ENCODE measurements at places on chromosomes 6 and 20.
A peak's percentile ranks its signal among the peaks of the same experiment; 100 is the strongest.

- DNase-seq = no peak
Observed at GRCh38 chr20:53038299-53038698, 66.1 kb downstream of the TSHZ2 start.

DNA sequence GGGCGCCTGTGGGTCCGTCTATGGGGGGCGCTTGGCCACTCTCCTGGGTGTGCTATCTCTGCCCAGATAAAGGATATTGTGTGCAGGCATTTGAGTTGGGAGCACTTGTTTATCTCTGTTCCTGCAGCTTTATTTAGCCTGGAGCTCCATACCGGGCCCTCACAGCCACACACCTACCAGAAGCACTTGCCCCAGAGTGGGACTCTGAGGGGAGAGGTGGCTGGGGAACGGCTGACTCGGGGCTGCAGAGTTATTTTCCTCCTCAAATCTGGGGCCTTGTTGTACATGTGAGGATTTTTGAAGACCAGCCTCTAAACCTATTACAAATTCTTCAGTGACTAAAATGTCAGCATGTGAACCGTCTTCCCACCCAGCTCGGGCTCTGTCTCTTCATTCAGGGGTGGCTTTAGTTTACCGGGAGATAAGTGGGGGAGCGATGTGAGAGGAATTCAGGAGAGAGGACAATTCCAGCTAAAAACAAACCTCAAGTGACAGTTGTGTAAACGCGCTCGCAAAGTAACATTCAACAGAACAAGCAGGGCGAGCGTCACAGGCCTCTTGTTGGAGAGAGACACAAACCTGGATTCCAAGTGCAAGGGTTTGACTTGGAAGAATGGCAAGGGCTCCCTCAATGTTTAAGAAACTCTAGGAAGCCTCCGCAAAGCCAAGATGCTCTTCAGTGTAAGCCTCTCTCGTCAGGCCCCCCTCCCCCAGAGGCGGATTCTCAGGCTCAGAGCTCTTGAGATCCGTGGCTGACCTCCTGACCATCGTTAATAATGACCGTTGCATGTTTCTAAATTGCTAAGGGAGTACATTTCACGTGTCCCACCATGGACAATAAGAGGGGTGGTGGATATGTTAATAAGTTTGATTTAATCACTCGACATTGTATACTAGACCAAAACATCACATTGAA lies 548.9 kb downstream of the QKI start:
- DNase-seq = no peak

GRCh38 chr20:54167909-54168872 lies 5.6 kb downstream of the CYP24A1 start:
- no peak for DNase-seq

DNA sequence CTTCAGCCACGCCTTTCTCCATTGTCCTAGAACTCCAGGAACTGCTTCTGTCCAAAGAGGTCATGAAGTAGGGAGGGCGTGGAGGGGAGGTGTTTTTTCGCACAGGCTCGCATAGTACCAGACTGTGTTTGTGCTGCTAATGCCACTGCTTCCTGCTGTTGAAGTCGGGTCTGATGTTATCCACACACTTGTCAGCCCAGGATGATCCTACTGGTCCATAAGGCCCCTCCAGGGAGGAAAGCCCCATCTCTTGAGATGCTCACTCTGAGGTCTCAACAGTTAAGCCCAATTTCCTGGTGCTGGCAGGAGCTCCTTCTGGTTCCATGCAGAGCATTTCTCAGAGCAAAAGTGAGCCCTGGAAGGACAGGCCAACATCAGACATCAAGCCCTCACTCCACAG lies 65.6 kb downstream of the C6orf118 start:
- DNase-seq = no peak

- DNase-seq = no peak
Observed at GRCh38 chr6:35919085-35919826, 1.6 kb downstream of the SRPK1 start.

DNA sequence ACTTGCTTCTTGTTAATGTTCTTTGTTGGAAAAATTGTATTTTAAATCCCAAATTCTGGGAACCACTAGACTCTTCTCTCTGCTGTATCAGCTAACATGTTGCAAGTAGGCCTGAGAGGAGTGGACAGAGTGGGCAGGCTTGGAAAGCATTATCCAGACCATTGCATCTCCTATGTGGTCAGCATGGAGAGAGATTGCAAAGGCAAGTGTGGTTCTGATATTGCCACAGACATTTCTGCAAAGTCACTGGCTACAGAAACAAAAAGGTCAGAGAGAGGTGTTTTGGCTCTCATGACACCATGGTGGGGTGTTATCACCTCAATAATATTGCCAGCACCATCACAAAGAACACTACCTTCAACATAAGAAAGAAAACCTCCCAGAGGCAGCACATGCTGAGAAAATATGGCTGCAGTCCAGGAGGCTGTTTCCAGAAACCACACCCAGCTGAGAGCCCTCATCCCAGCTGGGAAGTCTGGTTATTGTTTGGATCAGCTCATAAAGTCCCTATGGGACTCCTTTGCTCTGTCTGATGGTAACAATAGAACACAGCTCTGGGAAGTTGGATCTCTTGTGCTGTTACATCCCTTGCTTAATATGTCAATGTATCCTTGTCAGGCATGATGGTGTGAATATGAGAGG lies 78.2 kb upstream of the TBX18 start:
- DNase-seq = no peak

GRCh38 chr6:105424175-105424783 lies 21.4 kb upstream of the PREP start:
- DNase-seq = peak; percentile 49

DNA sequence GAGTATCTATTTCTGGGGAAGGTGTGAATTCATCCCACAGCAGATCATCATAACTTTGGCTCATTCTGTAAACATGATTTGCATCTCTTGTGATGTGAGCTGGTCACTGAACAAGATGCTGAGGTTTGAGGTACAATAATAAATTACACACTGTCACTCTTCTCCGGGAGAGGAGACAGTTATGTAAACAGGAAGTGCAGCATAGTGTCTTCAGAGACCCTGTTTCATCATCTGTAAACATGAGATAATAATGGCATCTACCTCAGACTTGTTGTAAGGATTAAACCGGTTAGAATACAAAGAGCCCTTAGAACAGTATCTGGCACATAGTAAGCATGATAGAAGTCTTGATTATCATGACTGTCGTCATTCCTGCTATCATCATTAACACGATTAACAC lies 125.2 kb downstream of the TBC1D7 start:
- DNase-seq = no peak

DNA sequence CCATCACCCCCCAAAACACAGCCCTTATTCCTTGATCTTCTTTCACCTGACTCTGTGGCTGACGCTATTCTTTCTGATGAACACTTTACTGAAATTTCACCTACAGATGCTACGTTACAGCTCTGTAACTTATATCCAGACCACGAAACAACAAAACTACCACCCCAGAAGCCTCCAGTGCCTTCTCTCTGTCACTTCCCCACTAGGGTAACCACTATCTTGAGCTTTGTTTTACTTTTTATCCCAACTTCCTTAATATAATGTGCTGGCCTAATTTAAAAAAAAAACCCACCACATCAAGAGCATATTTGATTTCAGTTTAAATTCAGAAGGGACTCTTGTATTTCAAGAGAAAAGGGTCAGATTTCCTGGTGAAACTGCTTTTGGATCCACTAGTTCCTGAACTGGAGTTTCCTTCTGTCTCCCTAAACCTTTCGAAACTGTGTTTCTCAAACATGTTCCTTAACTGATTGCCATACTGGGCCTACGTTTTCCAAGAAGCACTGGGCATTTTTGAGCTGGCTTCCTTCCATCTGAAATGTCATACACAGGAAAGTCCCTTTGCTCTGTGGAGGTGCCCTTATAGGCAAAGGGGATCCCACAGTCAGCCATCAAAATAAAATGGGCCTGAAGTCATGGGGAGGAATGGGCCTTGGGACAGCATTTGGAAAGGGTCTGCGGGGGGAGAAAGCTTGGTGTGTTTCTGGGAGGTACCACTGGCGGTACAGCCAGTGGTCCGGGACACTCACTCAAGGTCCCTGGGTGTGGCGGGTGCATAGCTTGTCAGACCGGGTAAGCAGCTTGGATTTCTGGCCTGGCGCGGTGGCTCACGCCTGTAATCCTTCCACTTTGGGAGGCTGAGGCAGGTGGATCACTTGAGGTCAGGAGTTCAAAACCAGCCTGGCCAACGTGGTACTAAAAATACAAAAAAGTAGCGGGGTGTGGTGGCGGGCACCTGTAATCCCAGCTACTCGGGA lies 25.8 kb upstream of the RTF2 start:
- DNase-seq = no peak

DNA sequence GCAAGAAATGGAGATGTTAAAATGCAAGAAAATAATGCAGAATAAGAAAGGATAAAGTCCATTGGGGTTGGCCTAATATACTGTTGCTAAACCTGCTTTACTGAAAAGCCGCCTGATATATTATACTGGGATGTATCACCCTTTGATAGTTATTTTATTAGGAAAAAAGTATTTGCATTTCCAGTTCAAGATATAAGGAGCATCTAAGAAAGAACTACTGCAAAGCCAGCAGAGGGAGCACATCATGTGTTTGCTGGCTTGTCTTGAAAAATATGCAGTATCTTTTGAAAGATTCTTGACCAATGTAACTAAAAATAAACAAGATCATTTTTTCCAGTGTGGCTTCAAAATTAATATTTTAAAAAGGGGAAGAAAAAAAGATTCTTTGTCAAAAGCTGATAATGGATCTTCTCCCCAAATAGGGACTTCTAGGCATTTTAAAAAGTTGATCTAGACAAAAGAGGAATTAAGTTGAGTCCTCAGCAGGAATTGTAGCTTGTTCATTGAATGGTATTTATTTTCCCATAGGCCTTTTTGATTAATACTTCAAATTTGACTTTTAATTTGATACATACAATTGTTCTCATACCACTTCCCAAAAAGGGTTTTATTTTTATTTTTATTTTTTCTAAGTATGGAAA lies 214.9 kb downstream of the ZFAND3 start:
- DNase-seq = no peak

- no peak for DNase-seq
Observed at GRCh38 chr6:82040405-82041221, 206.9 kb downstream of the IBTK start.

GRCh38 chr6:151069641-151070040 lies 170.1 kb upstream of the AKAP12 start:
- DNase-seq = no peak

GRCh38 chr6:83711958-83712357 lies 3.1 kb upstream of the SNAP91 start:
- DNase-seq = no peak

DNA sequence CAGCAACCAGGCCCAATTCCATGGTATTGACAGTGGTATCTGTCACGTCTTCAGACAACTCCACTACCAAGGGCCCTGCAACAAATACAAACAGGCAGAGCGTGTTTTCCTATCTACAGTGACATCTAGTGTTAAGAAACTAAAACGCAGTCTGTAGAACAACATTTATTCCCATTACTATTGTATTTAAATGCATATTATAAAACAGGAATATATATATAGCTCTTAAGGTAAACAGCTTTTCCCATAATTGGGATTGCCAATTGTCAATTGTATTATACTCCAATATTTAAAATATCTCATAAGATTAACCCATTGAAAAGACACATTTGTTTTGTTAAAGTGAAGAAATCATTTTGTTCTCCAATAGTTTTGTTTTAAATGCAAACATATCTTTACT lies 97.2 kb downstream of the KIF16B start:
- no peak for DNase-seq

DNA sequence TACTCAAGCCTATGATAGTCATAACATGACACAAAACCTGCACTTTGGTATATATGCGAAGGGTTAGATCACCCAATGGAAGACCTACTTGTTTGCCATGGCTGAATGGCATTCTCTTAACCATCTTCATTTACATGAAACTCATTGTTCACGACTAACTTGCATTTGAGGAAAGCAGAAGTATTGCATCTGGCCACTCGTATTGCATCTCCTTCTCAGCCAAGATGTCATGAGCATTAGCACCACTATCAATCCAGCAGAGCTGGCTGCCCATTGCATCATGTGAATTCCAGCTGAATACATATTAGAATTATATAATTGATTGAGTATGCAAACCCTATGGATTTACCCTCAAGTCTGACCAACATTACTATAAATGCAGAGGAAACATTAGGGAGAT lies 390.2 kb downstream of the LAMA2 start:
- DNase-seq = no peak

DNA sequence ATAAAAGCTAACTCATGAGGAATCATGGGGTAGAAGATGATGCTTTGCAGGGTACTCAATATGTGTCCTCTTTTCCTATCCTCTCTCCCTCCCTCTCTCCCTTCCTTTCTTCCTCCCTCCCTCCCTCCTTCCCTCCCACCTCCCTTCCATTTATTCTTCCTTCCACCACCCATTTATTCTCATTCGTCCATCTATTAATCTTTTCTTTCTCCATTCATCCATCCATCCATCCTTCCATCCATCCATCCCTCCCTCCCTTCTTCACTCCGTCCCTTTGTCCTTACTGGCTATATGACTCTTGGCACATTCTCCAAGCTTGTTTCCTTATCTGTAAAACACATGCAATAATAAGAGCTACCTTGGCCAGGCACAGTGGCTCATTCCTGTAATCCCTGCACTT lies 40.9 kb downstream of the ARHGAP40 start:
- DNase-seq = no peak

- DNase-seq = no peak
Observed at GRCh38 chr6:162899148-162899547, 171.4 kb downstream of the PACRG start.

GRCh38 chr6:91781946-91782345 lies 1195.1 kb upstream of the MAP3K7 start:
- DNase-seq = no peak

GRCh38 chr6:1313384-1313766 lies 1.5 kb downstream of the FOXQ1 start:
- no peak for DNase-seq

GRCh38 chr6:160300076-160300695 lies 41.6 kb upstream of the SLC22A2 start:
- no peak for DNase-seq

DNA sequence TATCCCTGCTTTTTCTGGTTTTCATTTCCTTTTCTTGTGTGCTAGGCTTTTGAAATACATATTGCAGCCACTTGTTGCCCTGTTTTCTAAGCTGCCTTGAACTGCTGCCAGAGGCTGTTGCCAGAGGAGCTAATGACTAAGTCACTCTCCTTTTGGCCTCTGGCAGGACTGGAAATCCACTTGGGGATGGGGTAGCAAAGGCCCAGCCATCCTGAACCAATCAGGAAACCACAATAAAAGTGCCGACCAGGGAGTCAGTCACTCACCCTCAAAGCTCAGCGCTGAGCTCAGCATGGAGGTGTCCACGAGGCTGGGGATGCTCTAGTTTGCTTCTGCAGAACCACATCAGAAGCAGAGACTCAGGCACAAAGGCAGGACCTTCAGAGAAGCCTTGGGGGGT lies 813.0 kb downstream of the DHX35 start:
- no peak for DNase-seq

- no peak for DNase-seq
Observed at GRCh38 chr20:11429889-11430519, 487.7 kb upstream of the BTBD3 start.

GRCh38 chr6:88474720-88475119 lies 308.6 kb upstream of the CNR1 start:
- DNase-seq = no peak

GRCh38 chr6:165167861-165168260 lies 141.5 kb downstream of the C6orf118 start:
- no peak for DNase-seq

Measured in stimulated activated CD4-positive, alpha-beta T cell treated with anti-CD3 and anti-CD28 coated beads, TNF-alpha, amount 100 ng/mL, for 48 hours (primary cell).